ENCODE measurements at places on chromosomes 4 and X.

GRCh38 chr4:58983887-58984286, 1873.7 kb upstream of the IGFBP7 start:
- DNase-seq = no peak

DNA sequence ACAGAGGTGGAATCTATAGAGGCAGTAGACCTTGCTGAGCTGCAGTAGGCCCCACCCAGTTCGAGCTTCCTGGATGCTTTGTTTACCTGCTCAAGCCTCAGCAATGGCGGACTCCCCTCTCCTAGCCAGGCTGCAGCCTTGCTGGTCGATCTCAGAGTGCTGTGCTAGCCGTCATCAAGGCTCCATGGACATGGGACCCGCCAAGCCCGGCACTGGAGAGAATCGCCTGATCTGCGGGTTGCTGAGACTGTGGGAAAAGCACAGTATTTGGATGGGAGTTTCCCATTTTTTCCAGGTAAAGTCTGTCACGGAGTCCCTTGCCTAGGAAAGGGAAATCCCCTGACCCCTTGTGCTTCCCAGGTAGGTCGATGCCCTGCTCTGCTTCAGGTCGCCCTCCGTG, 124.8 kb upstream of the KLF8 start:
- no peak for DNase-seq

DNA sequence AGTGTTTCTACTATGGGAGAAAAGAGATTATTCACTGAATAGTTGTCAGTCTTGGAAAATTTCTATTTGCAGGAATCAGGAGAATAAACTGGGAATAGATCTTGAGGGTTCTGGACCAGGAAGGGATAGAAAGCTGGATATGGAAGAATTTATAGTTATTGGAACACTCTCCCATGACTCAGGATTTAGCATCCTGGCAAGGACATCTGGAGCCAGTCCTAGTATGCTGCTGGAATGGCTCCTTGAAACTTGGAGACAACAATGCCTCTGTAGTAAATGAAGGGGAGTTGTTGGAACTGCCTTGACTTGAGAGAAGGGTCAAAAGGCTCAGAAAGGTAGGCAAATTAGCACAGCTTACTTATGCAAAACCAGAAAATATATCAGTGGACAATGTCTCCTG, 23.5 kb upstream of the THOC2 start:
- no peak for DNase-seq

GRCh38 chr4:6990661-6991060, 52.5 kb upstream of the TADA2B start:
- DNase-seq = no peak

- no peak for DNase-seq
Observed at GRCh38 chr4:6758728-6759127, 23.8 kb upstream of the KIAA0232 start.

DNA sequence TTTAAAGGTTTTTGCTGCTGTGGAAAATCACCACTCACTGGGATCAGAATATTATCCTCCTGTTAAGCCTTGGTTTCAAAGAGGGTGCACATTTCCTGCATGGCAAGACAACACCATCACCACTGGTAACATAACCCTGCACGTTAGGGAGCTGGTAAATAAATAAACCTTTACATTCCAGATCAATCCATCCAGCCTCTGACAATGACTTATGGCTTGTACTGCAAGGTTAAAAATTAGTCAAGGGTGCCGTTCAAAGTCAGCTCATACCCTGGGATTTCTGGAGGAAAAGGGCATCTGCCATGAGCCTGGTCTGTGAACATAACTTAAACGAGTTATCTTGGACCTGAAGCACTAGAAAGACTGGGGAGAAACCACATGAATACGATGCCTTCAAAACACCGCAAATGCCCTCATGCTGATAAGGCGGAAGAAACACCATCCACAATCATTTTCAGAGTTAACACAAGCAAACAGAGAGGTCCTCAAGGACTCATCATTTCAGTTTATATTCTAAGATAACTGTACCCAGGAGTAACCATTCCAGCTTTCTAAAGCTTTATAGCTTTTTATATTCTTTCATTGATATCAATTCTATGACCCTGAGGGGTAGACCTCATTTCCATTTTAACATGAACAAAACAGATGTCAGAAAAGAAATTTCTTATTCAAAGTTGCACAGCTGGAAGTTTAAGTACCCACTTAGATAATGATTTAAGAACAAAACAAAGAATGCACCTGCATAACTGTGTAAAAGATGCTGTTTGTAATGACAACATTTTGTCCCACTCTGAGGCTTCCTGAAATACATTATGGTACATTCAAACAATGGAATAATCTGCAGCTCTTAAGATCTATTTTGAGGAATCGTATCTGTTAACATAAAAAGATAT, 103.1 kb downstream of the NPNT start:
- no peak for DNase-seq

DNA sequence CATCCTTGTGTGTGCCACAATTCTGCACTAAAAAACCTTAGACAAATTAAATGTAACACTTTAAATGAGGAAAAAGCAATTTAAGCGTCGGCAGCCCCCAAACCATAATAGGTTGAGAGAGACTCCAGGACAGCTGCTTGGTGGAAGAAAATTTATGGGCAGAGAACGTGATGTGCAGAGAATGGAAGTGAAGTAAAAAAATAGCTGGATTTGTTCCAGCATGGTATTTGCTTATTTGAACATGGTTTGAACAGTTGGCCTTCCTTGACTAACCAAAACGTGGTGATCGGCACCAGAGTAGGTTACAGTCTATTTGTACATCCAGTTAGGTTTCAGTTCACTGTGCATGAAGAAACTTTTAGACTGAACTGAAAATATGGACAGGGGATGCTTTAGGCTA, 343.0 kb upstream of the CPEB2 start:
- DNase-seq = no peak

- DNase-seq = no peak
Observed at GRCh38 chrX:30973784-30974427, 84.9 kb upstream of the TAB3 start.

DNA sequence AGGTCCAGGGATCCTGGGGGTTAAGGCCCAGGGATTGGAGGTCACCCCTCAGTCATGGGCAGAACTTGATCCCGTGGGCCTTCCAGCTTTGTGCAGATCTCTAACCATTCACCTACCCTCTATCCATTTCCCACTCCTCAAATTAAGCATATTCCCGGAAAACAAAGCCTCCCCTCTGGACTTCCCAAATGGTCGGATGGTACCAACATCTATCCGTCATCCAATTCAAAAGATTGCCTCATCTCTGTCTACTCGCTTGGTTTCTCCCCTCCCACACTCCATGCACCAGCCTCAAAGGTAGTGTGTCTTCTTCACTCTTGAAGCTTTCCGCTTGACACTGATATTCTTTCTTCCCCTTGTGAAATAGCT, 473 bp upstream of the BCLAF3 start:
- no peak for DNase-seq

DNA sequence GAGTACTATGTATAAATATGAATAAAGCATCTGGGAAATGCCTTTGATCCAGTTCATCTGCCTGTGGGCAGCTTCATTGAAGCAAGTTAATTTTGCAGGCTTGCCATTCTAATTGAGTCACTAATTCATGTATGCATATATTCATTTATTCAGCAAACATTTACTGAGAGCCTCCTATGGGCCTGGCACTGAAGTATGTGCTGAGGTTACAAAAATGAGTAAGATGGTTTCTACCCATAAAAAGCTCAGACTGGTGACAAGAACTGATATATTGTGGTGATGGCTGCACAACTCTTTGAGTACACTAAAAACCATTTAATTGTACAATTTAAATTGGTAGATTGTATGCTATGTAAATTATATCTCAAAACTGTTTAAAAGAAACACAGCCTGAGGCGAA, 1.1 kb upstream of the MRPL1 start:
- DNase-seq = no peak

DNA sequence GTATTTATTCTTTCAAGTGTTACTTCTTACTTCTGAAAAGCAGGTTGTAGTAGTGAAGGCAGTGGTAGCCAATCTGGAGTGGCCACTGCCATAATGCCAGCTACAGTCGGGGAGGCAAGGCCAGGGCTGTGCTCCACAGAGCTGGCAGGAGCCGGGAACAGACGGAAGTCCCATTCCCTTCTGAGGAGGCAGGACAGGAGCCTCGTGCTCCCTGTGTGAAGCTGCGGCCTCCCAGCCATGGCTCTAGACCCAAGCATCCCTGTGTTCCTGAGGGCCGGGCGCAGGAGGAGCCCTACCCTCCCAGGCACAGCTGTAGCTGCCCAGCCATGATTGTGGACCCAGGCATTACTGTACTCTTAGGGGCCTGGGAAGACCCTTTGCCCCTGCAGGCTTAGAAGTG, 461.8 kb downstream of the ADGRL3 start:
- DNase-seq = no peak

GRCh38 chr4:79678472-79679202, 270.6 kb upstream of the GK2 start:
- no peak for DNase-seq

DNA sequence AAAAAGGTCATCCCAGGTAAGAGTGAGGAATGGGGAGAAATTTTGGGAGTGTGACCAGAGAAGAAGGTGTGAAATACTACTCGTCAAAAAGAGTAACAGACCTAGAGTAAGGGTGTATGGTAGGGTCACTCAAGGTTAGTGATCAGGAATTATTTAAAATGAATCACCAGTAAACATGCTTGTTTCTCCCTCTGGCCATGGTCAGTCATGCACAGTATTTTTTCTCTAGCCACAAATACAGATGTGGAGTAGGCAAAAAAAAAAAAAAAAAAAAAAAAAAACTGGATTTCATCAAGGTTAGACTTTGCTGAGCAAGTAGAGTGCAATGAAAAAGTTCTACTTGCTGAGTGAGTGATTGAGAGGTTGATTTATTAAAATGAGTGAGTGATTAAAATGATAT, 34.2 kb upstream of the SLIT2 start:
- no peak for DNase-seq

DNA sequence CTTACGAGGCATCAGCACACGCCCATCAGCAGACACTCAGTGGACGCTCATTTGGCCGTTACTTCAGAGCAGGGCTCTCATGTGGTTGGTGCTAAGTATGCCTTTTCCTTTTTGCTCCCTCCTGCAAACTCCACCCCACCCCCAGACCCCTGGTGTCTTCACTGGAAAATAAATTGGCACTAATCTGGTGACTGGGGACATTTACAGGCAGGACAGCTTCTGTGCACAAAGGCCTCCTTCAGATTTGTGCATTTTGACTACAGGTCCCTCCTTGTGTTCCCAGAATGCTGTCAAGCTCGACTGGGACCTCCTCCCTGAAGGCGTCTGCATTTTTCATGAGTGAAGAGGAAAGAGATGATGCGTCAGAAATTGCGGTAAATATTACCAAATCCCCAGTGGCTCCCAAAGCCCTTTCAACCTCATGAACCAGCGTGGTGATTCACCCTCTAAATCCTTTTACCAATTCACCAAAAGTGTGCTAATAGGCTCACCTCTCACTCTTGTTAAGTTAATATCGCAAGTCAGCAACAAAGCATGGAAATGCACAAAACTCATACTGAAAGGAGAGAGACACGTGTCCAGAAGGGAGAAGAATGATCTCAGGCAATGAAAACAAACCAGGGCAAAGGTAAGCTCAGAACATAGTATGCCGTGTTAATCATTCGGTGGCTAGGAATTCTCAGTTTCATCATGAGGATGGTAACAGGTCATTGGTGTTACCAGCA, 119.0 kb downstream of the NKX6-1 start:
- no peak for DNase-seq

- no peak for DNase-seq
Observed at GRCh38 chr4:182434720-182435119, 191.5 kb downstream of the TENM3 start.

All from dermis microvascular lymphatic vessel endothelial cell (primary cell).